ENCODE measurements at places on chromosomes 13 and 19. TPM values are rescaled to one million over a fixed set of nuclear protein-coding genes. Genes with fewer than 3 reads are reported as not detected.
A peak's percentile ranks its signal among the peaks of the same experiment; 100 is the strongest.

DNA sequence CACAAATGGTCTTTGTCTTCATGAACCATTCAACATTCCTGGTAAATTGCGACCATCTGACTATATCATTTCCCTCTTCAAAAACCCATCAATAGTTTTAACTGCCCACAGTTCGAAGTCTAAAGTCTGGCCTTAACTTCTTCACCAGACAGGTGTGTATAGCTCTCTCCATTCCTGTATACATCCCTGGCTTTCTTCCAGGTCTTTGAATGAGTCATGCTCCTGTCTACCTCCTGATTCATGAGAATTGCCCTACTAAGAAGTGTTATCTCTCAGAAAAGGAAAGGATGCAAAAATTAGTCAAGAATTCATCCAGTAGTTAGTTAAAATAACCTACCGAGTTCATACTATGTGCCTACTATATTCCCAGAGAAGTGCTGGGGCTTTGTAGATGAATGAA, 225.0 kb downstream of the TBC1D4 start:
- peaks cover 9% of the 10 kb centered on the region for H3K27me3 ChIP-seq
- no peak overlapping the region for H3K27ac ChIP-seq
- H3K36me3 ChIP-seq, result no peaks in the 10 kb centered on the region
- H3K4me3 ChIP-seq, result no peak overlapping the region

DNA sequence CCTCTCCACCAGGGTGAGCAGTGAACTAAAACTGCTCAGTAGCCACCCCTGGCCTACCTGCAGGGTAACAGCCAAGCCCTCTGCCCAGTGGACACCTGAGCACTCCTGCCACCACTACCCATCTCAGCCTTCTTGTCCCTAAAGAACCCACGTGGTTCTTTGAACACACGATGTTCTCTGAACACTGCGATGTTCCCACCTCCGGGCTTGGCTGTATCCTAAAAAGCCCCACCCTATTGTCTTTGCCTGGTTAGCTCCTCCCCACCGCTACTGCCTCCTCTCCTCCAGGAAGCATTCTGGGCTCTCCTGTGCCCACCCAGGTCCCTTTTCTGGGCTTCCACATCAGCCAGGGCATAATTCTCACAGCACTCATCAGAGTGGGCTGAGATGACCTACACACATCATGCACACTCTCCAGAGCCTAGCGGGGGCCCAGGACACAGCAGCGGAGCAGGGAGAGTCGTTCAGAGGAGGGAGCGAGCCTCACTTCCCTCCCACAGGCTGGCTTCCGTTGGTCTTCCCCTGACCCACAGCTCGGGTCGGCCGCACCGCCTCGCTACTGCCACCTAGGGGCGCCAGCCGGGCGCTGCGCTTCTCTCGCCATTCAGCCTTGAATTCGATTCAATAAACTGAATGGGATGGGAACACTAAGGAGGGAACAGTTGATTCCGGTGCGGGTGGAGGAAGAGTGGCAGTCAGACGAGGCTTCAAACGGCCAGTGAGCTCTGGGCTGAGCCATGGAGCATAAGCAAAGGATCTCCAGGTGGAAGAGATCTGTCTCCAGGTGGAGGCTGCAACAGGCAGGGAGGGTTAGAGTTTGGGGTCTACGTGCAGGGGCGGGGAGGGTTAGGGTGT, 3.2 kb downstream of the ELAVL1 start:
- H3K4me3 ChIP-seq, result peak overlapping the region; percentile 79
- peak; percentile 86 for DNase-seq
- peaks cover 41% of the 10 kb centered on the region for H3K4me1 ChIP-seq
- no peaks in the 10 kb centered on the region for H3K27me3 ChIP-seq
- H3K36me3 ChIP-seq, result peaks cover 2% of the 10 kb centered on the region

- no peak for DNase-seq
- no peak overlapping the region for H3K4me3 ChIP-seq
- no peak overlapping the region for H3K27ac ChIP-seq
- peaks cover 2% of the 10 kb centered on the region for H3K36me3 ChIP-seq
- H3K4me1 ChIP-seq, result peaks cover 17% of the 10 kb centered on the region
Measured at GRCh38 chr19:903266-903797, 9.7 kb downstream of the R3HDM4 start.

- no peak within 1 kb of the TSS for H3K27ac ChIP-seq
- DNase-seq, result no peak
- H3K4me1 ChIP-seq, result no peaks in the 10 kb centered on the region
- no peak within 1 kb of the TSS for H3K4me3 ChIP-seq
- no peaks in the 10 kb centered on the region for H3K27me3 ChIP-seq
Measured at GRCh38 chr19:55986487-55986886, at the start of gene NLRP5. NLRP5 (plus strand) TSS chr19:55986775.

- DNase-seq, result no peak
- peaks cover 4% of the 10 kb centered on the region for H3K4me1 ChIP-seq
- no peaks in the 10 kb centered on the region for H3K27me3 ChIP-seq
- H3K4me3 ChIP-seq, result no peak overlapping the region
Measured at GRCh38 chr13:27599845-27600553, 20.3 kb downstream of the LNX2 start.

GRCh38 chr19:14479975-14480699, 5.0 kb upstream of the PTGER1 start:
- H3K27me3 ChIP-seq, result no peaks in the 10 kb centered on the region
- no peak overlapping the region for H3K27ac ChIP-seq
- peak; percentile 88 for DNase-seq
- peaks cover 11% of the 10 kb centered on the region for H3K4me1 ChIP-seq

- no peaks in the 10 kb centered on the region for H3K27me3 ChIP-seq
- H3K4me1 ChIP-seq, result no peaks in the 10 kb centered on the region
- no peak overlapping the region for H3K4me3 ChIP-seq
- no peak for DNase-seq
- peaks cover 97% of the 10 kb centered on the region for H3K36me3 ChIP-seq
- no peak overlapping the region for H3K27ac ChIP-seq
Measured at GRCh38 chr19:58243351-58243750, 14.6 kb downstream of the ZNF544 start.

- H3K27me3 ChIP-seq, result no peaks in the 10 kb centered on the region
- no peak for DNase-seq
- H3K4me1 ChIP-seq, result no peaks in the 10 kb centered on the region
- H3K36me3 ChIP-seq, result no peaks in the 10 kb centered on the region
- no peak overlapping the region for H3K27ac ChIP-seq
- no peak overlapping the region for H3K4me3 ChIP-seq
Measured at GRCh38 chr13:104043184-104043583, 977.0 kb upstream of the SLC10A2 start.

DNA sequence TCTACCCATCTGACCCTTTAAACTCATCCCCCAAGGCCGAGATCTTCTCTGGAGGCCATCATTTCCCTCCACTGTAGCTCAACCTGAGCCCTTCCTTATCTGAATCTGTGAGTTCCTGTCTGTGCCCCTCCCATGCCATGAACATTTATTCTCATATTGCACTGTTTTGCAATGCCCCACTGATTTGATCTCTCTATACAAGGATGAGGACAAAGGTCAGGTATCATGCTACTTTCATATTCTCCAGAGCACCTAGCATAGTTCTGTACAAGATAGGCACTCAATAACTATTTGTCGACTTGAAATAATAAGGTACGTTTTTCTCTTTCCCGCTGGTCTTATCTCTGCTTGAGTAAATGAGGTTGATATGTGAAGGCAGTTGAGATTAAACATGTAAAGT, 135.5 kb downstream of the KLF5 start:
- peaks cover 4% of the 10 kb centered on the region for H3K27me3 ChIP-seq
- H3K27ac ChIP-seq, result no peak overlapping the region
- peaks cover 3% of the 10 kb centered on the region for H3K4me1 ChIP-seq
- H3K4me3 ChIP-seq, result no peak overlapping the region
- DNase-seq, result no peak
- H3K36me3 ChIP-seq, result no peaks in the 10 kb centered on the region

DNA sequence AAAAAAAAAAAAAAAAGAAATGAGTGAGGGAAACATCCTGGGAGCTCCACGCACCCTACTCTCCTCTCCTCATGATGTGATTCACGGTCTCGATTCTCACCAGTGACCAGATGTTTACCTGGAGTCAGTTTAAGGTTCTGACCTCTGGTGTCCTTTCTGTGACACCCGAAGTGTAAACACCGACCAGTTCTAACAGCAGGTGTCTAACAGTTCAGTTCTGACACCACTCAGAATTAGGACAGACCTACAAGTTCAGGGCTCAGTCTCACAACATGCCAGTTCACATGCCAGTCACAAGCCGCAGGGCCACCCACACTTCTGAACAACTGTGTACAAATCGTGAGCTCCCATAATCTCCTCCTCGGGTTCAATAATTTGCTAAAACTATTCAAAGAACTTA, 6.0 kb downstream of the ZNF564 start:
- no peak for DNase-seq
- H3K4me3 ChIP-seq, result no peak overlapping the region
- peaks cover 75% of the 10 kb centered on the region for H3K36me3 ChIP-seq
- H3K27me3 ChIP-seq, result no peaks in the 10 kb centered on the region
- peaks cover 27% of the 10 kb centered on the region for H3K4me1 ChIP-seq

- no peak overlapping the region for H3K4me3 ChIP-seq
- peaks cover 28% of the 10 kb centered on the region for H3K36me3 ChIP-seq
- peaks cover 8% of the 10 kb centered on the region for H3K4me1 ChIP-seq
- H3K27ac ChIP-seq, result peak overlapping the region; percentile 7
- DNase-seq, result no peak
- H3K27me3 ChIP-seq, result no peaks in the 10 kb centered on the region
Measured at GRCh38 chr19:40588110-40588854, 11.6 kb downstream of the SHKBP1 start.

- no peaks in the 10 kb centered on the region for H3K36me3 ChIP-seq
- no peak overlapping the region for H3K4me3 ChIP-seq
- no peak overlapping the region for H3K27ac ChIP-seq
- no peaks in the 10 kb centered on the region for H3K4me1 ChIP-seq
- no peaks in the 10 kb centered on the region for H3K27me3 ChIP-seq
Measured at GRCh38 chr19:14616407-14616806, 33.5 kb downstream of the CLEC17A start.

- no peak overlapping the region for H3K4me3 ChIP-seq
- H3K27me3 ChIP-seq, result peaks cover 2% of the 10 kb centered on the region
- H3K4me1 ChIP-seq, result peaks cover 5% of the 10 kb centered on the region
- no peak for DNase-seq
- no peak overlapping the region for H3K27ac ChIP-seq
Measured at GRCh38 chr19:641702-642101, 2.0 kb downstream of the FGF22 start.

The C19orf33 gene
- total RNA-seq, result not detected

The CD22 gene
- total RNA-seq, result 1.7 TPM

The TLE6 gene
- 5.4 TPM for total RNA-seq

The ZNF296 gene
- total RNA-seq, result 4.8 TPM

The CD70 gene
- 6.9 TPM for total RNA-seq
